ENCODE measurements at places on chromosomes 1 and 21. TPM values are rescaled to one million over a fixed set of nuclear protein-coding genes. Genes with fewer than 3 reads are reported as not detected.

GRCh38 chr1:204177133-204177532 is 11.0 kb upstream of the REN start:
- H3K27ac ChIP-seq = no peak overlapping the region
- DNase-seq = no peak
- no peaks in the 10 kb centered on the region for H3K4me1 ChIP-seq
- H3K4me3 ChIP-seq = no peak overlapping the region
- no peaks in the 10 kb centered on the region for H3K36me3 ChIP-seq

HENMT1 gene
- 25.3 TPM for total RNA-seq

GBP4 gene
- total RNA-seq = 38.3 TPM

DNA sequence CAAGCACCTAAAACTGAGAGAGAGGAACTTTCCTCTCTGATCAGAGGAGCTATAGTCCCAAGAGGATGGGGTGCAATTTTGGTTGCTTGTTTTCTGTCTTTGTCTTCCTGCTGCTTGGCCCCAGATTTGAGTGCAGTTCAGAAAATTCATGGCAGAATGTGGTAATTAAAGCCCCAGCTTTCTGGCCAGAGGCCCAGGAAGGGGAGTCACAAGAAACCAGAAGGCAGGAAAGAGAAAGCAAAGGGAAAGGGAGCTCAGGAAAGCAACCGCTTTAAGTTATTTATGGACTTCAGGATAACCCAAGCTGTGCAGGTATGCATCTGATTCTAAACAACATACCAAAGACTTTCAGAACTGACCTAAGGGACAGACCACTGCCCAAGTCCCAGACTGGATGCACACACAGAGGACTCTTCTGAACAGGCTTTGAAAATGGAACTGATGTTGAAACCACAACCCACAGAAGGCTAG is 88.8 kb downstream of the ST3GAL3 start:
- H3K36me3 ChIP-seq = peaks cover 7% of the 10 kb centered on the region
- H3K4me3 ChIP-seq = no peak overlapping the region
- H3K27ac ChIP-seq = no peak overlapping the region
- no peak for DNase-seq
- H3K27me3 ChIP-seq = no peaks in the 10 kb centered on the region

LPAR3 gene
- 0.81 TPM for total RNA-seq

RPTN gene
- total RNA-seq = not detected

DNA sequence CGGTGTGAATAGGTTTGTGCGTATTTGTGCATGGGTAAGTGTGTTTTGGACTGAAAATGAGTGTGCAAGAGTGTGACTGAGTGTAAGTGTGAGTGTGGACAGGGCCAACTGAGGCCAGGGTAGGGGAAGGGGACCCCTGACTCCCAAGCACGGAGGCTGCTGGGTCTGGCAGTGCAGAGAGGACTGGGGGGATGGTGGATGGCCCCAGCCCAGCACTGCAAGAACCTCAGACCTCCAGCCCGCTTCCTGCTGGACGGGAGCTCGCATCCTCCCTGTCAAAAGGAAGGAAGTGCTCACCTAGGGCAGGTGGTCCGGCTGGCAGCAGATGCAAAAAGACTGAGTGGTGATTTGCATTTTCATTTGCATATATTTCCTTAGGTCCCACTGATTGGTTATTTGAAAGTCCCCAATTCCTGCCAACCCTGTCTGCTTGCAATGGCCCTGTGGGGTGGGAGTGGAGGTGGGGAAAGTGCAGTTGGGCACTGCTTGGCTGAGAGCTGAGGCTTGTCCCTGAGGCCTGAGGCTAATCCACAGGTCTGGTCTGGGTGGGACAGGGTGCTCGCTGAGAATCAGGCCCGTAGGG is 42.8 kb upstream of the CASZ1 start:
- no peaks in the 10 kb centered on the region for H3K4me1 ChIP-seq
- H3K27me3 ChIP-seq = peaks cover 28% of the 10 kb centered on the region
- DNase-seq = no peak
- H3K36me3 ChIP-seq = no peaks in the 10 kb centered on the region
- H3K27ac ChIP-seq = no peak overlapping the region

CCDC185 gene
- not detected for total RNA-seq

RNF223 gene
- total RNA-seq = not detected

GRCh38 chr1:183814121-183814681 is 9.3 kb downstream of the RGL1 start:
- DNase-seq = no peak
- no peak overlapping the region for H3K4me3 ChIP-seq
- H3K36me3 ChIP-seq = no peaks in the 10 kb centered on the region

DNA sequence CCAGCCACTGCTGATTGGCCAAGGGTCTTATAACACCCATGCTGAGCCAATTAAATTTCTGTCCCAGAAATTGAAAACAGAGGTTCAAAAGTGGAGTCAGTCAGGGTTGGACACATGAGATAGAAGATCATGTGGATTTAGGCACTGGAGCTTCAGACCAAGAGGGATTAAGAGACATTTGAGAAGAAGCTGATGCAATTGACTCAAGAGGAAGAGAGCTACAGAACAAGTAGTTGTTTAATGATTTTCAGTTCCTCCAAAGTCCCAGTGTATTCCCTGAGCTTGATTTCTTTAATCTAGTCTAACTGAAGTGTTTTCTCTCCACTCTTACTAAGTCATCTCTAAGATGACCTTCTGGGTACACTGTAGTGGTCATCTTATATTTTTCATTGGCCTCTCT is 227.1 kb downstream of the DUSP10 start:
- no peaks in the 10 kb centered on the region for H3K4me1 ChIP-seq
- H3K36me3 ChIP-seq = no peaks in the 10 kb centered on the region
- no peak overlapping the region for H3K27ac ChIP-seq
- DNase-seq = no peak
- H3K27me3 ChIP-seq = no peaks in the 10 kb centered on the region
- H3K4me3 ChIP-seq = no peak overlapping the region

CELA3A gene
- total RNA-seq = not detected

- no peak for DNase-seq
- peak overlapping the region; percentile 4 for H3K27ac ChIP-seq
- H3K27me3 ChIP-seq = no peaks in the 10 kb centered on the region
Measured at GRCh38 chr1:212291505-212292134, 6.4 kb downstream of the PPP2R5A start.

LCE1C gene
- not detected for total RNA-seq

- H3K4me1 ChIP-seq = no peaks in the 10 kb centered on the region
- no peaks in the 10 kb centered on the region for H3K36me3 ChIP-seq
- H3K4me3 ChIP-seq = no peak overlapping the region
- peaks cover 16% of the 10 kb centered on the region for H3K27me3 ChIP-seq
- H3K27ac ChIP-seq = no peak overlapping the region
Measured at GRCh38 chr1:201260236-201260590, 23.1 kb upstream of the PKP1 start.

IFNAR2 gene
- 38.6 TPM for total RNA-seq

HSPG2 gene
- 52.1 TPM for total RNA-seq

GRCh38 chr1:186494832-186495271 is 33.9 kb upstream of the PDC start:
- H3K4me1 ChIP-seq = peaks cover 7% of the 10 kb centered on the region
- no peak overlapping the region for H3K27ac ChIP-seq
- no peaks in the 10 kb centered on the region for H3K27me3 ChIP-seq
- peak; percentile 5 for DNase-seq
- H3K36me3 ChIP-seq = no peaks in the 10 kb centered on the region
- H3K4me3 ChIP-seq = no peak overlapping the region

CSMD2 gene
- not detected for total RNA-seq

RAB42 gene
- not detected for total RNA-seq

DNA sequence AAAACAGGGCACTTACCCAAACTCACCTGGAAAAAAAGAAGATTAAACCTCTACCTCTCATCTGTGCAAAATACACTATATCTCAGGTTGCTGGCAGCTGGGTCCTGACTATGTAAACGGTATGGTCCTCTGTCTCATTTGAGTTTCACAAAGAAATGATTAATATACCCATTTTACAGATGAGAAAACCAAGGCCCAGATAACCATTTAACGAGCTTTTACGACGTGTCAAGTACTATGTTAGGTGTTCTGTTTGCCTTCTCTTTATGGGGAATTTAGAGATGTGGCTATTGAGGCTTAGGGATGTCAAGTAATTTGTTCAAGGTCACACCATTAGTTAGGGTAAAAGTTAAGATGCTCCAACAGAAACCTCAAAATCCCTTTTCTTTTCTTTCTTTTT is 140.4 kb upstream of the USP24 start:
- H3K4me1 ChIP-seq = no peaks in the 10 kb centered on the region
- H3K36me3 ChIP-seq = no peaks in the 10 kb centered on the region
- no peak overlapping the region for H3K4me3 ChIP-seq
- DNase-seq = no peak

- no peaks in the 10 kb centered on the region for H3K36me3 ChIP-seq
- DNase-seq = no peak
- no peak overlapping the region for H3K4me3 ChIP-seq
- H3K27ac ChIP-seq = no peak overlapping the region
Measured at GRCh38 chr1:216580538-216581057, 142.6 kb downstream of the ESRRG start.

NR5A2 gene
- not detected for total RNA-seq

DNA sequence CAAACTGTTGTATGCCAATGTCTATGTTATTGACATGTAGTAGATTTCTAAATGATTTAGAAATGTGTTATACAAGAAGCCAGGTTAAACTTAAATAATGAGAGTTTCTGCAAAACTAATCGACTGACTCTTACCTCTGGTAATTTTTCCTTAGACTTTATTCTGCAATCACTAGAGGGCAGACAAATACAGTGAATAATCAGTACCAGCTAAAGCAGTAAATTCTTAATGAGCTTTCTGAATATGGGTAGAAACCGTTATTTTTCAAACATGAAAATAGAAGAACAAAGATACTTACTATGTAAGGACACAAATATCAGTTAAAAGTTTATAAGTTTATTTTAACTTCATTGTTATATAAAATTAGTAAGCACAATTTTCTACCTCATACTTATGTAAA is 97.9 kb upstream of the RGS1 start:
- DNase-seq = no peak
- H3K36me3 ChIP-seq = no peaks in the 10 kb centered on the region
- no peak overlapping the region for H3K4me3 ChIP-seq
- no peaks in the 10 kb centered on the region for H3K4me1 ChIP-seq
- H3K27me3 ChIP-seq = no peaks in the 10 kb centered on the region
- H3K27ac ChIP-seq = no peak overlapping the region

SLAMF6 gene
- 42.8 TPM for total RNA-seq

- no peak overlapping the region for H3K4me3 ChIP-seq
- H3K4me1 ChIP-seq = no peaks in the 10 kb centered on the region
- no peaks in the 10 kb centered on the region for H3K27me3 ChIP-seq
- H3K27ac ChIP-seq = no peak overlapping the region
Measured at GRCh38 chr1:56446531-56447098, 132.7 kb downstream of the PLPP3 start.

DNA sequence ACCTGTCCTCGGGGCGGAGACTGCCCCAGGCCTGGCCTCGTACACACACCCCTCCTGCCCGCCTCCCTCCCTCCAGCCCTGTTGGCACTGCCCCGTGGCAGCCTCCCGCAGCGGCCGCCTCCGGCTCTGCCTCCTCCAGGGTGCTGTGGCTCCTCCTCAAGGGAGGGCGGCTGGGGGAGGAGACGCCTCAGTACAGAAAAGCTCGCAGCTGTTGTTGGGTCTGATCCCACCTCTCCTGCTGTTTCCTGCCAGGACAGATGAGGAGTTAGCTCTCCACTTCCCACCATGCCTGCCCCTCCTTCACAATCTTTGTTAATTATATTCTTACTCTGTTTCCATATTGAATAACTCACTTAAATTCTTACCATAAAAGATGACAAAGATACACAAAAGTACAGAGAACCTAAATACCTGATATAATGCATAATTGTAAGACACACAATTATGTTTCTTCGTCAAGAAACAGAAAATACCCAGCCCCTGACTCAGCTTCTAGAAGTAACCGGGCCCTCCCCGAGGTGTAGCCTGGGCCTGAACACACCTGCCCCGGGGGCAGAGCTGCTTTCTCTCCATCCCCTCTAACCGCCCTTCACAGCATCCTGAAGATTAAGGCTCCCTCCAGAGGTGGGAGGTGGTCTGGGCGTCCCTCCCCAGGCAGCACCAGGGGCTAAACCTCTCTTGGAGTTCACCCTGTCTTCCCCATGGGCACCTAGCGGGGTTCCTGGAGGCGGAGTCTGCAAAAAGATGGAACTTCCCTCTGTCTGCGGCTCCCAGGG is 30.6 kb upstream of the COL6A1 start:
- no peak for DNase-seq
- no peaks in the 10 kb centered on the region for H3K36me3 ChIP-seq
- no peak overlapping the region for H3K4me3 ChIP-seq
- no peaks in the 10 kb centered on the region for H3K4me1 ChIP-seq
- H3K27me3 ChIP-seq = peaks cover 6% of the 10 kb centered on the region
- no peak overlapping the region for H3K27ac ChIP-seq

- DNase-seq = no peak
- peaks cover 8% of the 10 kb centered on the region for H3K36me3 ChIP-seq
- H3K4me3 ChIP-seq = no peak overlapping the region
- H3K27me3 ChIP-seq = no peaks in the 10 kb centered on the region
- H3K27ac ChIP-seq = no peak overlapping the region
Measured at GRCh38 chr1:217554849-217555248, 76.0 kb downstream of the GPATCH2 start.

Measured in activated CD8-positive, alpha-beta T cell treated with anti-CD3 and anti-CD28 coated beads for 36 hours (primary cell).